ENCODE measurements at places on chromosomes 4 and X.
A peak's percentile ranks its signal among the peaks of the same experiment; 100 is the strongest.

DNA sequence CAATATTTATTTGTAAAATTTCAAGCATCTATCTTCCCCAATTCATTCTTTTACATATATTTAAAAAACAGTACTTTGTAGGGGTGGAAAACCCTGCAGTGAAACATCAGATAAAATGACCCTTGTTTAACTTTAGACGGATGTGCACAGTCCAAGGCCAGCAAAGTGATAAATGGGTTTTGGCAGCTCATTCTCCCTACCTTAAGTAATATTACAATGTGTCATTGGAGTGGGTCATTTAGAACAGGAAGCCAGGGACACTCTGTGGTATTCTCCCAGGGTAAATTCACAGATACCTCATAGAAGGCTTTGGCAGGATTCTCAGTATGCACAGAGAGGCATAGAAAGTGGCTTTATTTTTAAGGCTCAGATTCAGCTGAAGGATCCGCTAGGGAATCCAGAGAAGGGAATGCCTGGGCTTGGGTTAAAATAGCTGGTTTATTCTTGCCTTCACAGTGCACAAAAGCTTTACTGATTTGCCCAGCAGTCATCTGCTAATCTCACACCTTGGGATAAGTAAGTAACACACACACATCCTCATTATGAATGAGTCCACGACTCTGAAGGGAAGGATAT is 206.7 kb downstream of the RASL11B start:
- no peak for DNase-seq

GRCh38 chr4:152103181-152103901 is 342.5 kb upstream of the GATB start:
- DNase-seq, result no peak

DNA sequence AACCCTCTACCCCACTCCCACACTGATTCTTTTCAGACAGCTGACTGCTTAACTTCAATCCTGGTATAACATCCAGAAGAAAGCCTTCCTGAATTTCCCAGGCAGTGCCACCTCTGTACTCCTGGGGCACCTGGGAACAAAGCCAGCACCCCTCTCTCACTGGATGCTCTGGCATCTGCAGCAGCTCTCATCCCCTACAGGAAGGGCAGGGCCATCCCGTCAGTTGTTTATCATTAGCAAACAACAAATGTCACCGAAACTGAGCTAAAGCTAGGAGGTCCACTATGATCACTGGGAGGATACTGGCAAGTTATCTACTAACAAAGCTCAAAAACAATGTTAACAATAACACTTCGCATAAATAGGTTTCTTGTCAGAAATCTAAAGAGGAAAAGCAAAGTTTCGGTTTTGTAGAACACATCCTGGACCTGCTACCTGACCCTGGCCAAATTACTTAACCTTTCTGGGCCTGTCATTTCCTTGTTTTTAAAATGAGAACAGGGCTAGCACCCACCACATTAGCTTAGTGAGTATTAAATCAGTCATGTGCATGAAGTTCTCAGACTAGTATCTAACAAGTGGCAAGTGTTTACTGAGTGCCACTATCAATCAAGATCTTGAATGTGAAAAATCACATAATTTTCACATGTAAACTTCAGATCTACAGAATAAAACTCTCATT is 86.6 kb downstream of the NR3C2 start:
- no peak for DNase-seq

DNA sequence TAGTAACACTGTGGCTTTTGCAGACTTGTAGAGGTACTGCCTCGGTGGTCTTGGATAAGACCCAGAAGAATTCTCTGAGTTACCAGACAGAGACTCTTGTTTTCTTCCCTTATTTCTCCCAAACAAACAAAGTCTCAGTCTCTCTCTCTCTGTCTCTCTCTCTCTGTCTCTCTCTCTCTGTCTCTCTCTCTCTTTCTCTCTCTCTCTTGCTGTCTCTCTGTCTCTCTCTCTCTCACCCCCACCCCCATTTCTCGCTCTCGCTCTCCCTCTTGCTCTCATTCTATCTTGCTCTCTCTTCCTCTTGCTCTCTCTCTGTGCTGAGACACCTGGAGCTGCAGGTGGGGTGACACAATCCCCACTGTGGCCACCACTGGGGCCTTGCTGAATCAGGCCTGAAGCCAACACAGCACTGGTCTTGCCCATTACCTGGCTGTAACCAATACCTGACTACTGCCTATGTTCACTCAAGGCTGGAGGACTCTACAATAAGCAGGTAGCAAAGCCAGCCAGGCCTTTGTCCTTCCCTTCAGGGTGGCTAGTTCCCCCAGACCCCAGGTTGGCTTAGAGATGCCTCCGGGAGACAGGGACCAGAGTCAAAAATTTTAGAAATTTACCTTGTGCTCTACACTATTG is 12.3 kb downstream of the LOC101059915 start:
- DNase-seq, result no peak

DNA sequence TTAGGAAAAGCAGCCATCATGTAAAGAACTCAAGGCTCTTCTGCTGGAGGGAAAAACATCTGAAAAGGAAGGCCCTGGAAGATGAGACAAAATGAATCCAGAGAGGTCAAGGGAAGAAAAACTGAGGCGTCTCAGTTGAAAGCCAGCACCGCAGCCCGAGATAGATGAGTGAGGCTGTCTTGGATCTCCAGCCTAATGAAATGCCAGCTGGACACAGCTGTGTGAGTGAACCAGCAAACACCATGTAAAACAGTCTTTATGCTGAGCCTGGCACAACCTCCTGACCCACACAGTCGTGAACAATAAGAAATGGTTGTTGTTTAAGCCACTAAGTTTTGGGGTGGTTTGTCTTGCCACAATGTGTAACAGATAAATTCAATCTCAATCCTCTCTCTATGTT is 48.6 kb upstream of the RASL11B start:
- no peak for DNase-seq

- DNase-seq, result peak; percentile 22
These were observed 15.1 kb downstream of the PALLD start for GRCh38 chr4:168511780-168512489.

DNA sequence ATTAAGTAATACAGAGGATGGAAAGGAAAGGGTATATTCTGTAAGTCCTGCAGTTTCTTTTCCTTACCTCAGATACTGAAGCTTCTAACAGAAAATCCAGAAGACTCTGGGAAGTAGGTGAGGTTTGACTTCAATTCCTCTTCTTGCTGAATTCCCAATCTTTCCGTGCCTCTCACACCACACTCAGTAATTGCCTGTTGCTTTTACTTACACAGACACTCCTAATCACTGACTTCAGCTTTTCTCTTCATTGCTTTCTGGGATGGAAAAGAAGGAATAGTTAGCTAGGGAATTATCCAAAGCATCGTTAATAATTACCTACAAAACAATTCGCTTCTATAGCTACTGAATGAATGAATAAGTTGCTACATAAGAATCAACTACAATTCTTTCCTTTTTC is 163.6 kb downstream of the FBXO8 start:
- DNase-seq, result no peak

DNA sequence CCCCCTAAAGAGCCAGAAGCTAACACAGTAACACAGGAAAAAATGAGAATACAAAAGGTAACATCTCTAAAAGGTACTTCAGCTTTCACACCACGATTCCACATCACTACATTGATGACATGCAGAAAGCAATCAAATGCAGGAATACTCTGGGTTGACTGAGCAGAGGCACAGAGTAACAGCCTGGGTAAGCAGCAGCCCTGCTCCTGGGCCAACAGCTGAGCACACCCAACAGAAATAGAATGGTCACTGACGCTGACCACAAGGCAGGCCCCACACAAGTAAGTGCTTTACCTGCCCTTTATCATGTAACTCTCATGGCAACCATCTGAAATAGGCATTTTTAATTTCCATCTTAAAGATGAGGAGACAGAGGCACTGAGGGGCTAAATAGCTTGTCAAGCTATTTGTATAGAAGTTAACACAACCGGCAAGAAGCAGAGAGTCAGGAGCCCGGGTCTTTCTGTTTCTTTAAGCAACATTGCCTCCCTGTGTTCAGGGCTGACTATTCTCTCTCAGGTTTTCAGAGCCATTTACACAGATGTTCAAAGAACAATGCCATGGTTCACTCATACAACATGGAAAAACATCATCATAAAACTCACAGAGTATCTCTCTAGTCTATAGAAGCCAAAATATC is 168.9 kb downstream of the ZNF674 start:
- DNase-seq, result no peak

GRCh38 chr4:159706704-159707103 is 603.8 kb downstream of the RAPGEF2 start:
- DNase-seq, result no peak
